ENCODE measurements at places on chromosomes 3 and 15. TPM values are rescaled to one million over a fixed set of nuclear protein-coding genes. Genes with fewer than 3 reads are reported as not detected.

The GPR87 gene
- 0.22 TPM for total RNA-seq

The SLC22A13 gene
- 0.37 TPM for total RNA-seq

The SLITRK3 gene
- total RNA-seq: not detected

The TMEM207 gene
- not detected for total RNA-seq

The CXCR6 gene
- total RNA-seq: 17.6 TPM

The ZNF445 gene
- total RNA-seq: 24.9 TPM

The UACA gene
- 4.1 TPM for total RNA-seq

The GHRL gene
- 0.30 TPM for total RNA-seq

The PAQR5 gene
- total RNA-seq: not detected

The PPP4R2 gene
- total RNA-seq: 76.9 TPM

The HEG1 gene
- 30.4 TPM for total RNA-seq

The TNNC1 gene
- total RNA-seq: 1.5 TPM

The GALK2 gene
- total RNA-seq: 23.4 TPM
